ENCODE measurements at places on chromosomes 2 and 18. TPM values are rescaled to one million over a fixed set of nuclear protein-coding genes. Genes with fewer than 3 reads are reported as not detected.

ADD2 gene
- 25.7 TPM for total RNA-seq

SPC25 gene
- total RNA-seq: 35.6 TPM

GRCh38 chr2:83967854-83968253 lies 491.2 kb downstream of the SUCLG1 start:
- no peaks in the 10 kb centered on the region for H3K27me3 ChIP-seq
- no peaks in the 10 kb centered on the region for H3K36me3 ChIP-seq
- no peak overlapping the region for H3K4me3 ChIP-seq
- no peak overlapping the region for H3K27ac ChIP-seq
- H3K4me1 ChIP-seq: no peaks in the 10 kb centered on the region

DNA sequence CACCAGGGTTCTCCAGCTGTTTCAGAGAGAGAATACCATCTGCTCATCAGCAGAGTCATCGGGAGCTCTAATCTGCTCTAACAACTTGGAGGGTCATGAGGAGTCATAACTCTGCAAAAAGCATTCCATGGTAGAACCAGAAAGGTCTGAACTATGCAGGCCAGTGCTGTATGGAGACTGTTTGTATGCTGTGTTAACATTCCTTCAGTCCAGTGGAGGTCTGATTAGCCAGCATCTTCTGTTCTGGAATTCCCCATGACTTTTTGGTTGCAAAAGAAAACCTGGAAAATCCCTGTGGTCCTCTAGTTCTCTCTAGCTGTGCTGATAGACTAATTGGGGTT lies 9.4 kb upstream of the ITGB6 start:
- no peak overlapping the region for H3K4me3 ChIP-seq
- peaks cover 22% of the 10 kb centered on the region for H3K27me3 ChIP-seq
- H3K27ac ChIP-seq: no peak overlapping the region
- H3K4me1 ChIP-seq: peaks cover 18% of the 10 kb centered on the region

GRCh38 chr2:204315236-204315662 lies 230.0 kb upstream of the PARD3B start:
- no peaks in the 10 kb centered on the region for H3K36me3 ChIP-seq
- H3K27ac ChIP-seq: no peak overlapping the region
- no peak for DNase-seq
- H3K4me1 ChIP-seq: no peaks in the 10 kb centered on the region
- no peak overlapping the region for H3K4me3 ChIP-seq

DNA sequence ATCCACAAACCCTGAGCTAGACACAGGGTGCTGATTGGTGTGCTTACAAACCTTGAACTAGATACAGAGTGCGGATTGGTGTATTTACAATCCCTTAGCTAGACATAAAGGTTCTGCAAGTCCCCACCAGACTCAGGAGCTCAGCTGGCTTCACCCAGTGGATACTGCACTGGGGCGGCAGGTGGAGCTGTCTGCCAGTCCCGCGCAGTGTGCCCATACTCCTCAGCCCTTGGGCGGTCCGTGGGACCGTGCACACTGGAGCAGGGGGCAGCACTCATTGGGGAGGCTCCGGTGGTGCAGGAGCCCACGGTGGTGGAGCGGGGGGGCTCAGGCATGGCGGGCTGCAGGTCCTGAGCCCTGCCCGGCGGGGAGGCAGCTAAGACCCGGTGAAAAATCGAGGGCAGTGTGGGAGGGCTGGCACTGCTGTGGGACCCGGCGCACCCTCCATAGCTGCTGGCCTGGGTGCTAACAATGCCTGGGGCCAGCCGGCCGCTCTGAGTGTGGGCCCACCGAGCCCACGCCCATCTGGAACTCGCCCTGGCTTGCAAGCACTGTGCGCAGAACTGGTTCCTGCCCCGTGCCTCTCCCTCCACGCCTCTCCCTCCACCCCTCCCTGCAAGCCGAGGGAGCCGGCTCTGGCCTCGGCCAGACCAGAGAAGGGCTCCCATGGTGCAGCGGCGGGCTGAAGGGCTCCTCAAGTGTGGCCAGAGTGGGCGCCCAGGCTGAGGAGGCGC lies 75.6 kb downstream of the MOB4 start:
- H3K27me3 ChIP-seq: peaks cover 5% of the 10 kb centered on the region
- no peaks in the 10 kb centered on the region for H3K4me1 ChIP-seq
- H3K36me3 ChIP-seq: no peaks in the 10 kb centered on the region
- no peak overlapping the region for H3K27ac ChIP-seq
- no peak for DNase-seq
- H3K4me3 ChIP-seq: no peak overlapping the region

DNA sequence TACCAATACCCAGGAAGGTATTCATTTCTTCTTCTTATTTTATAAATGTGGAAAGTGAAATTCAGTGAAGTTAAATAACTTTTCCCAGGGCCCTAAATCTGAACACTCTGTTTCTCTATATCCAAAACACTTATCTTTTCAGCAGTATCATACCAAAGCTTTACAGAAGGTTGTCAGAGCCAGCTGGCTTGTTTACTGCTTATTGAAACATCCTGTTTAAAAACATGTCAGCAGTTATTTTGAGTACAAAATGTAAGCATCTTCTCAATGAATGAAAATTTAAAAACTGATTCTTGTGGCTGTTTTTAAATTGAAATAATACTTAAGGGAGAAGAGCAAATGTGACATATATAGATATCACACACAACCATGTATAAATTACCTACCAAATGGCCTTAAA lies 11.3 kb upstream of the CDH19 start:
- no peaks in the 10 kb centered on the region for H3K4me1 ChIP-seq
- no peaks in the 10 kb centered on the region for H3K27me3 ChIP-seq
- no peak for DNase-seq
- no peak overlapping the region for H3K4me3 ChIP-seq
- no peak overlapping the region for H3K27ac ChIP-seq

All from activated naive CD8-positive, alpha-beta T cell treated with anti-CD3 and anti-CD28 coated beads, Interleukin-2, amount 10 ng/mL, durations not matched to agents 7 days and 5 days (primary cell).